ENCODE measurements at places on chromosomes 2 and 18.

GRCh38 chr18:70149156-70149555 is 56.3 kb downstream of the RTTN start:
- no peak for DNase-seq

DNA sequence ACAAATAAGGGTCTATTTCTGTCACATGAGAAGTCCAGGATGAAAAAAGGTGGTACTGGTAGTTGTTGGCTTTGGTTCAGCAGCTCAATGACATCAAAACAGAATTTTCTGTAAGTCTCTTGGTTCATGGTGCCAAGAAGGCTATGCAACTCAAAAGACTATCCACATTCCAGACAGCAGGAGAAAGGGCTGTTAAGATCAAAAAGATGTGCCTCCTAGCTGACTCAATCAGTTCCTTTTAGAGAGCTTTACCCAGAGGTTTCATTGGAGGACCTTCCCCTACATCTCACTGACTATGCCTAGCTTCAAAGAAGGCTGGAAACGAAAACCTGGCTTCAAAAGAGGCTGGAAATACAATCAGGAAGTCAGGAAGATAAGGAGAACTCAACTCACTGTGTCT is 98.0 kb downstream of the DYM start:
- no peak for DNase-seq

- DNase-seq, result no peak
Observed at GRCh38 chr18:78526923-78527711, 452.5 kb upstream of the SALL3 start.

DNA sequence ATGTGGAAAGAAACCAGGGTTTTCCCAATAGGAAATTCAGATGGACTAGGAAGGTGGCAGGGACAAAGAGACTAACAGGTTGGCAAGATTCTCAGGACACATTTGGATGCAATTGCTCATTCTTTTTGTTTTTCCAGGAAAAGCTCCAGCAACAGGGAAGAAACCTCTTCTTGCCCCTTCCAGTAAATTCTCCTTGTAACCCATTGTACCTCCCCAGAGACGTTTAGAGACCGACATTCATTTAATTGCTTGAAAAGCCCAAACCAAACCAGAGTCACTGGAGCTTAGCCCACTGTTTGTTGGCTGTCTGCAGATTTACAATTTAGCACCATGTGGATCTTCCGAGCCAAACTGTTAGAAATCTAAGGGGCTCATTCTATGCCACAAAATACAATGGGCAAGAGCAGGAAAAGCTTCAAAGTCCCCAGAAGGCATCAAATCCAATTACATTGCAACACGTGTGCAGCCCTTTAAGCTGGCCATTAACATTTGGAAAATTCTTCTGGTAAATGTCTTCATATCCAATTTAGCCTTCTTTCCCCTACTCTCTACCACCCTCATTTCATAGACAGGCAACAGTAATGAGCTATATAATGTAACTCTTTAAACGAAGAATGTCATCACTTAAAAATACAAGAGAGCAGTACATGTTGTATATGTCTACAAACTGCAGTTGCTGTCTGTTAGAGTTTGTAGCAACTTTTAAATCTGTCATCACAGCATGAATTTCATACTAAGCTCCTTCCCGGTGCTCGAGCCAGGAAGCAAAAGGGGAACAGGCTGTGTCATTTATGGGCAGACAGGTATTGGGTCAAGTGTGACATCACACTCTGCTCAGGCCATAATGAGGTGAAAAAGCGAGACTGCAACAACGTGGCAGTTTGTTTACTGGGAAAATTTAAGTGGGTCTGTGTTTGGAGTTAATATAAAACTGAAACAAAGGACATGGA is 235.6 kb upstream of the HNRNPA3 start:
- no peak for DNase-seq

GRCh38 chr2:168075446-168075845 is 171.9 kb downstream of the STK39 start:
- DNase-seq, result no peak

GRCh38 chr2:216829533-216829932 is 30.3 kb downstream of the TNP1 start:
- no peak for DNase-seq

DNA sequence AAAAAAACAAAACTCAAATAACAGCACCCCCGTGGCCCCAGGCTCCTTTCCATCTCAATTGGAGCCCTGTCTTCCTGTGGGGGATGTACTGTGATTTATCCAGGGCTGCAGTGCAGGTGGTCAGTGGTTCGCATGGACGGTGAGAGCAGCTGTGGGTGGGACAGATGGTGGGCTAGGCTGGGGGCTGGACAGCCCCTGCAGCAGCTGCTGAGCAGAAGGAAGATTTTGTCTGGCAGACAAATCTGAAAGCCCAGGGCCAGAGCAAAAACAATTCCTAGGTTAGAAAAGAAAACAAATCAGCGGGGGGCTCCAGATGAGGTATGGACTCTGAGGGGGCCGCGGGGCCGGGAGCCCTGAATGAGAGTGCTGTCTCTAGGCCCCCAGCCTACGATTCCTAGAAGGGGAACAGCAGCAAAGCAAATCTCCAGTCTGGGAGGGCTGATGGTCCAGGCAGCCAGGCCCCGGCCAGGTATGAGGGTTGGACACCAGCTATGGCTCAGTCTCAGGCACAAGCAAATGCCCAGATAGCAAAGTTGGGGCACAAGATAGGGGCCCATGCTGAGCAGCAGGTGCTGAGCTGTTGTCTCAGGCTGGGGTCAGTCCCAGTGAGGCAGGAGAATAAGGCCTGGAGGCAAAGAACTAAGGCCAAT is 45.4 kb downstream of the SOWAHC start:
- no peak for DNase-seq

DNA sequence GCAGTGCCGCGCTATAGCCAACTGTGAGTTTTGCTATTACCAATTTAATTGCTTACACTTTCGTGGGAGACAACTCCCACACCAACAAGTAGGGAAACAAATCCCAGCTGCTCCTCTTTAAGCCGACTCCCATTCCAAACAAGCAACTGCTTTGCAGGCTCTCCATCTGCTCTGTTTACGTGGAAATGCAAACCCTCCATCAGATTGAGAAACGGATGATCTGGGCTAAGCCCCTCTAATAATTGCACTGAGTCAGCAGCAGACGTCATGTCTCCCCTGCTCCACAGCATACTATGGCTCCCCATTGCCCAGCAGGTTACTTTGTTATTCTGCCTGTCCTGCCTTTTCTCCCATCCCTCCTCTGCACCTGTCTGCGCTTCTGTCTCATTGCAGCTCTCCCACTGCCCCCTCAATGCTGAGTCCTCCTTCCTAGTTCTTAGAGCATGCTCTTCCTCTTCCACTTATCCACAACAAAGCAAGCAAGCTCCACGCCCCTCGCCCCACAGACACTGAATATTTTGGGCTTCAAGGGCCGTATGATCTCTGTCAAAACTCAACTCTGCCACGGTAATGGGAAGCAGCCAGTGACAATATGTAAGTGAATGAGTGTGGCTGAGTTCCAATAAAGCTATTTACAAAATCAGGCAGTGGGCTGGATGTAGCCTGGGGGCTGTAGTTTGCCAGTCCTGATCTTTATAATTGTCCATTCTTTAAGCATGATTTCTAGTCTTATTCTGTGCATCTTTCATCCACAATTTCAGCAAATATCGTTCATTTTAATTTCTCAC is 39.5 kb upstream of the ARL4C start:
- DNase-seq, result no peak

- no peak for DNase-seq
Observed at GRCh38 chr2:120677221-120677620, 58.4 kb upstream of the GLI2 start.

DNA sequence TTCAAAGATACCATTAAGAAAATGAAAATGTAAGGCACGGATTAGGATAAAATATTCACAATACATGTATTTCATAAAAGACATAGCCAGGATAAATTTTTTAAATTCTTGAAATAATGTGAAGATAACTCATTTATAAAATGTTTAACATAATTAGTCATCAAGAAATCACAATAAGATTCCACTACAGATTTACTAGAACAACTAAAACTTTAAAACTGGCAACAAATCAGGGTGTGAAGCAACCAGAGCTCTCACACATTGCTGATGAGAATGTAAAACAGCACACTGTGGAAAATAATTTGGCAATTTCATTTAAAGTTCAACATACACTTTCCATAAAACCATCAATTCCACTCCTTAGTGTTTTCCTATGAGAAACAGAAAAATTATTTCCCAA is 89.6 kb upstream of the UBE2E3 start:
- DNase-seq, result no peak

- DNase-seq, result no peak
Observed at GRCh38 chr18:59426855-59427254, 67.8 kb upstream of the LMAN1 start.

DNA sequence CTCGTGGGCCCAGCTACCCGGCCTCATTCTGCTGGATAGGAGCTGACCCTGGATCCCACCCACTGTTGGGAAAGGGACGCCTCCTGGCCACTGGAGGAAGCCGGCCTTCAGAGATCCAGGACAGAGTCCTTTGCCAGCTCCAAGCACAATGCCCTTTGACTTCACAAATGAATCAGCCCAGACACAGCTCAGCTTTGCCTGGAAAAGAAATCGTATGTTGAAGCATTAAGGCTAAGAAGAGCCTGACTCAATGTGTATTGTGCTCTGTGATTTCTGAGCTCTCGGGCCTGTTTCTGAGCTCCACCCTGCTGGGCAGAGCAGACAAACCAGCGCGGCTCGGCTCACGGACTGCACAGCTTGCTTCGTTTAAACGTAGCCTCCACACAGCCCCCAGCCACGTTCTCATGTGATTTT is 162.9 kb upstream of the APCDD1 start:
- no peak for DNase-seq

GRCh38 chr2:205557873-205558272 is 124.4 kb upstream of the NRP2 start:
- DNase-seq, result no peak

GRCh38 chr2:33090553-33091134 is 143.9 kb downstream of the LTBP1 start:
- DNase-seq, result no peak

- no peak for DNase-seq
Observed at GRCh38 chr2:238305092-238305862, 15.0 kb upstream of the TRAF3IP1 start.

DNA sequence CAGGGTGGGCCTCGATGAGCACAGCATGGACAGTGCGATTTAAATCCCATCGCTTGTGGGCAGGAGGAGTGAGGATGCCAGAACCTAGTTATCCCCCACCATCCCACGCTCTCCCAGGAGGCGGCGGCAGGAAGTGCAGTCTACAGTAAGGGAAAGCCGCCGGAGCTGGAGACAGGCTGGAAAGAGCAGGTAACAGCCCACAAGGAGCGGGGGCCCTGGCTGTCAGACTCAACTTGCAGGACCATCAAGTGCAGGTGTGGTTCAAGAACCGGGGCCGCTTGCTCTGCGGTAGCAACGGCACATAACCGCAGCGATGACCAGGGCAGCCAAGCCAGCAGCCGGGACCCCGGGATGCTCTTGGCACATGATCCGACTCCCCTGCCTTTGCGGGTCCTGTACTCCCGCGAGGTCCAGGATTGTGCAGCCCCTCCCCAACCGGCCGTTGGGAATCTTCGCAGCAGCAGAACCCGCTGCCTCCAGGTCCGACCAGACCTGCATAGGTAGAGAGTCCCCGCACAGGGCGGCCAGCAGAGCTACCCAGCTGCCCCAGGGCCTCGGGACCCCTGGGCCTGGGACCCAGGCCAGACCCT is 82.1 kb downstream of the BIN1 start:
- DNase-seq, result no peak

DNA sequence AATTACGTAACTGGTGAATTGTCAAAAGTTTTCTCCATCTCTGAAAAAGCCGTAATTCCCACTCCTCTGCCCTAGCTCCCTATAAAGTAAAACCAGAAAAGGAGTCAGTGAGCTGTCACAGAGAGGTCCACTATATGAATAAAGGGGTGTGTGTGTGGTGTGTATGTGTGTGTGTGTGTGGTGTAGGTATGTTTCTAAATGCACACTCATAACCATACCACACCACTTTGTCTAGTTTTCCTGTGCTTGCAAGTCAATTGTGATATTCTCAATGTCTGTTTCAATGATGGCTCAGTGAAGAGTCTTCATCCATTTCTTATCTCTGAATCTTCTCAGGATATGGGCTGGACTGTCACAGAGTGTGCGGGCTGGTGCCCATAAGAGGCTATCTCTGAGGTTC is 54.8 kb upstream of the CCDC68 start:
- no peak for DNase-seq

- no peak for DNase-seq
Observed at GRCh38 chr2:187390891-187391290, 57.2 kb downstream of the CALCRL start.

DNA sequence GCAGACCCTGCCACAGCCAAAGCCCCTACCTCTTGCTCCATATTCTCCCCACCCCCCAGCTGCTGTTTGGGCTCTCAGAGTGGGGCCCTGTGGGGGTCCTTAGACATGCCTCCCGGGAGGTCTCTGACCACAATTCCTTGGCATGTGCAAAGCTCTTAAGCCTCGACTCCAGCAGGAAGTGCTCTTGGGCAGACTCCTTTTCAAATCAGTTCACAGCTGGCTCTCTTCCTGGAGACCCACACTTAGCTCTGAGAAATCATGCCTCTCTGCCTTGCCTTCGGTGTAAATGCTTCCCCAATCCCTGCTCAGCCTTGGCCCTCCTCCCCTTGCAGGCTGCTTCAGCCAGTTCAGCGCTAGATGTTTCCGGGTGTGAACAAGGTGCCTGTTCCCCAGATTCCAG is 46.9 kb downstream of the NGEF start:
- no peak for DNase-seq

- no peak for DNase-seq
Observed at GRCh38 chr2:61257446-61257845, 95.5 kb downstream of the C2orf74 start.

DNA sequence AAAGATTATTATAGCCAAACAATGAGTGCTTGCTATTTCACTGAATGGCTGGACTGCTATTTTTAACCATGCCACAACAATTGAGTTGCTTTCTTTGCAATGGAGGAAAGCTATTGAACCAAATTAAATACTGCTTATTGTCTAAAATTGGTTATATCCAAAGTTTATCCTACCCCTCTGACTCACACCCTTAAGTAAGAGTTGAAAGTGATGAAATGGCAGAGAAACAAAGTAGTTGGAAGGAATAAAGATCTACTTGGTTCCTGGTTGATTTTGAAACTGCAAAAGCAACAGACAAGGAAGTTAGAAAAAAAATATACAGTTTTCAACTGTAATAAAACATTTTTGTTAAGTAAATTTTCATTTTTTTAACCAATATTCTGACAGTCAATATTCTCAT is 47.5 kb downstream of the EML4 start:
- DNase-seq, result no peak

DNA sequence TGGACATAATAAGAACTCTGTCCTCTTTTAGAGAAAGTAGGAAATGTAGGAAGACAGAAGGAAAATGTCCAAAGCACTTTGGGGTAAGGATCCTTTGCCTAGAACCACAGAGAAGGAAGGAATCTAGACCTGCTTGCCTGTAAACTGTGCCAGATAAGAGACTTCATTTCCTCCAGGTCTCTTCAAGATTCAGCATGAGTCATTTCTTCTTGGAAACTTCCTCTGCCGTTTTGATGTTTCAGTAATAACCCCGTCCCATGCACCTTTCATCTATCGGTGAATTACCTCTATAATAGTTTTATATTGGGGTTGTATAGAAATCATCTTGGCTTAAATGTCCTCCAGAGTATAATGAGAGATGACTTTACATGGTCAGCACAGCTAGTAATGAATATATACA is 63.2 kb upstream of the LRATD1 start:
- no peak for DNase-seq

GRCh38 chr2:141384676-141385075 is 746.1 kb downstream of the LRP1B start:
- no peak for DNase-seq

All from CD4-positive, alpha-beta T cell (primary cell).